ENCODE measurements at places on chromosomes 11 and 22.
A peak's percentile ranks its signal among the peaks of the same experiment; 100 is the strongest.

DNA sequence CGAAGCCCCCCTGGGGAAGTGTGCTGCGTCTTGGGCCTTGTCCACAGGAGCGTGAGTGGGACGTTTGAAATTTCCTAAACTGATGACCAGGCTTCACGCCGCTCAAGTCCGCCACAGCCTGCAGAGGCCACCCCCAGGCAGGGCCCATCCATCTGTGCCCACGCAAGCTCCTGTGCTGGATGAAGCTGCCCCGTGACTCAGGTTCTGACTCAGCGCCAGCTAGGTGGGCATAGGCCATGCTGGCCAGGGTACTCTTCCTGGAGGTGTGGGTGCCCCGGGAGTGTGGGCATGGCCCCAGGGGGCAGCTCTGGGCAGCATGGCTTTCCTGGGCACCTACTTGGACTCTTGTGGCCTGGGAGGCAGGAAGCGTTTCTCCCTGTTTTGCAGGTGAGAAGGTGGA lies 134.8 kb downstream of the CACNA1I start:
- no peak for DNase-seq

GRCh38 chr22:40867109-40867508 lies 5.2 kb upstream of the DNAJB7 start:
- no peak for DNase-seq

- no peak for DNase-seq
Observed at GRCh38 chr11:62501432-62501891, 45.1 kb downstream of the AHNAK start.

DNA sequence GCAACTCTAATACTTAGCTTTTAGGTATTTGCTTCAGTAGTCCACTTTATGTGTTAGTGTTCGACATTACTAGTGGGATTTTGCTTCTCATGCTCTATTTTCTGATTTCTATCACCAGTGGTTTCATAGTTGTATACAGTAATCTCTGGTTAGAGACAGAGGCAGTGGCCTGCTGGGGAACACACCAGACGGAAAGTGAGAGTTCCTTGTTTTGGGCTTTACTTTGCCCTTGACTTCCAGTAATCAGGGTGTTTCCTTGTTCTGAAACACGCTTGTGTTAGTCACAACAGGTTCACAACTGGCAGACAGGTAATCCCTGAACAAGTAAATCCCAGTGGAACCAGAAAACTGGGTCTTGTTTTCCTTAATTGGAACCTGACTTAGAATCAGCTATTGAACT lies 56.0 kb downstream of the PACS1 start:
- no peak for DNase-seq

DNA sequence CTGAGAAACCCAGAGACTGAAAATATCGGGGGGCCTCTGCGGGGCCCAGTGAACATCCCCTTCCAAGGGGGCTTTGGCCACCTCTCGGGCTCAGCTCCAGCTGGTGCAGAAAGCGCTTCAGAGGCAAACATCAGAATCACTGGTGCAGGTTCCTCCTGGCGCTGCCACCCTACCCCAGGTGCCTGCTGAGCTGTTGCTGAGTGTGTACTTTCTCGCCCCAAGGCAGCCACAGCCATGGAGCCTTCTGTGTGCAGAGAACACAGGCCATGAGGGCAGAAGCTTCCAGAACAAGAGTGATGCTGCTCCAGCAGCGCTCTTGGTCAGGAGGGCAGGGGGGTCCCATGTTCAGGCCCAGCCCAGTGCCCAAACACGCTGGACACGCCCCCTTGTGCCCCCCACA lies 6.3 kb downstream of the DRD4 start:
- DNase-seq = no peak

DNA sequence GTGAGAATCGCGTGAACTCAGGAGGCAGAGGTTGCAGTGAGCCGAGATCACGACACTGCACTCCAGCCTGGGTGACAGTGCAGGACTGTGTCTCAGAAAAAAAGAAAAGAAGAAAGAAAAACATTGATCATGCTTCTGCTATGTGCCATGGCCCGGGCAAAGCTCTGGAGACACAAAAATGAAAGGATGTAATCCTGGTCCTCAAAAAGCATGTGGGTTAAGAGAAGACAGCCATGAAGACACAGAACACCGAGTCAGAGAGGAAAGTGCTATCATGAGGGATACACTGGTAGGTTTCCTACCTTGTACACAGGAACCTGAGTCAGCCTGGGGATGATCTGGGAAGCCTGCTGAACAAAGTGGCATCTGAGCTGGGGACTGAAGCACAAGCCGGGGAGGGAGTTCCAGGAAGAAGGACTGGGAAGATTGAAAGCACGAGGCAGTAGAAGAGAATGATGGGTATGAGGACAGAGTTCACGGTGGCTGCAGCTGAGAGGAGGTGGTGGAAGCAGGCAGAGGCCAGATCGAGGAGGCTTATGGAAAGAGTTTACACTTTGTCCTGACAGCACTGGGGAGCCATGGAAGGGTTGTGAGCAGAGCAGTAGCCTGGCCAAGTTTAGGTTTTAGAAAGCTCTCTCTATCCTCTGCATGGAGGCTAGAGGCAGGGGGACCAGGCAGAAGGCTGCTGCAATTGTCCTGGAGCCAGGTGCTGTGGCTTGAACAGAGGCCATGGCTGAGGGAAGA lies 9.9 kb upstream of the MAFF start:
- no peak for DNase-seq

- no peak for DNase-seq
Observed at GRCh38 chr22:48138427-48138826, 1376.0 kb downstream of the TBC1D22A start.

GRCh38 chr11:61512435-61512834 lies 3.9 kb downstream of the LRRC10B start:
- DNase-seq = no peak

- DNase-seq = no peak
Observed at GRCh38 chr11:57938351-57938750, 85.3 kb upstream of the OR9Q1 start.

GRCh38 chr11:119618208-119618909 lies 110.6 kb downstream of the NECTIN1 start:
- no peak for DNase-seq

DNA sequence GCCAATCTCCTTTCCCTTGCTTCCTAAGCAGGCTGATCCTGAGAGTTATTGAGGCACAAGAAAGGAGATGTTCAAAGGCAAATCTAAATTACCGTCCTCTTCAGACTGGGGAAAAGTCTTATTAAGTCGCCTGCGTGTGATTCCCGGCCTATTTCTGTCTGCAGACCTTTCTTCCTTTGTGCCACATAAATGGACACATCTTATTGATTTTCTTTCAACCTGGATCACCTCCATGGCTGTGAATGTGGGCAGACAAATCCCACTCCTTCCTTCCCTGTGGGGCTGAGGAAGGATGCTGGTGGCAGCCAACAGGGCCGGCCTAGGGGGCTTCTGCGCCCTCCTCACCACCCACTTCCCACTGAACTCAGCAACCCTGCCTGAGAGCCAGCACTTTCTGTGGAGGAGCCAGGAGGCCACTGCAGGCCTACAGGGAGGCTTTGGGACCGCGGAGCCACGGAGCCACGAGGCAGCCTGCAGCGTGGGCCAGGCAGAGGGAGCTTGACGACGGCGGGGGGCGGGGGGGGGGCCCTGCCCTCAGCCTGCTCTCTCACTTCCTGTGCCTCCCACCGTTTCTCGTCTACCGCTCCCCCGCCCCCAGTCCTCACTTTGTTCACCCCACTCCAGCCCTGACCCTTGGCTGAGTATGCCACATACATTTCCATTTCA lies 73.6 kb upstream of the LMO1 start:
- DNase-seq = no peak

DNA sequence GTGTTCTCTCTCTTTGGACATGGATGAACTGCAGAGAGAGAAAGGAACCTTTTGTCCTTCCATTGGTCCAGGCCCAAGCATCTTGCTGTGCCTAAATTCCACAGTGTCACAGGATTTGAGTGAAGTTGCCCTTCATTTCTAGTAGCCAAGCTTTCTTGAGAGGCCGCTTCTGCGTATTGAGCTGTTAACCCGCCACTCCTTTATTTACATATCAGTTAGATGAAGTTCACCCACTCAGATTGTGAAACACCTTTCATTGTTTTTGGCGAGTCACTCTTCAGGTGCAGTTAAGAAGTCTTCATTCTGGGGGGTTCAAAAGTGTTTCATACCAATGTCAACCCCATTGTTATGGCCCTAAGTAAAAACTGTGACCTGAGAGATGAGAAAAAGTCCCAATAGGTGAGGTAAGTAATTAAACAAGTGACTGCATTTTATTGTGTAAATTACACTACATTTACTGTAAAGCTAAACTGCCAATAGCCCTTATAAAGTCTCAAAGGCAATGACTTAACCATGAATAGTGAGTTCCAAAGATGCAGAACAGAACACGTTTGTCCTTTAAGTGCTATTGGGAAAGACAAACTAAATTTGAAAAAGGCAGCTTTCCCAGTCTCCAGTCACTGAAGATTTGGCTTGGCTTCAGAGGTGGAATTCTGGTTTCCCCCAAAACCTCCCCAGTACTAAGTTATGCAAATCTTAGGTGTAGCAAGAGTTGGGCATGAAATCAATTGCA lies 61.0 kb downstream of the APIP start:
- no peak for DNase-seq

DNA sequence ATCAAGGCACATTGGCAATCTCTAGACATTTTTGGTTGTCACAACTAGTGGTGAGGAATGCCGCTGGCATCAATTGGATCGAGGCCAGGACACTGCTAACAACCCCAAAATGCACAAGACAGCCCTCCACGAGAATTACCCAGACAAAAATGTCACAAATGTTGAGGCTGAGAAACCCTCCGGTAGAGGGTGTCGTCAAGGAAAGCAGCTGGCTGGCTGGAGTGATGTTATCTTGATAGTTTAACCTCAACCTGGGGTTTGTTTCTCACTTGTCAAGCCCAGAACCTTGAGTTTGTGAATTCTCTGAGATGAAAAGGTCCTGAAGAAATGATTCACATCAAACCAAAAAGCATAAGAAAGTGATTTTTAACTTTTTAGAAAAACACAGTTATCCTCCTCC lies 21.1 kb upstream of the TMPRSS13 start:
- no peak for DNase-seq

DNA sequence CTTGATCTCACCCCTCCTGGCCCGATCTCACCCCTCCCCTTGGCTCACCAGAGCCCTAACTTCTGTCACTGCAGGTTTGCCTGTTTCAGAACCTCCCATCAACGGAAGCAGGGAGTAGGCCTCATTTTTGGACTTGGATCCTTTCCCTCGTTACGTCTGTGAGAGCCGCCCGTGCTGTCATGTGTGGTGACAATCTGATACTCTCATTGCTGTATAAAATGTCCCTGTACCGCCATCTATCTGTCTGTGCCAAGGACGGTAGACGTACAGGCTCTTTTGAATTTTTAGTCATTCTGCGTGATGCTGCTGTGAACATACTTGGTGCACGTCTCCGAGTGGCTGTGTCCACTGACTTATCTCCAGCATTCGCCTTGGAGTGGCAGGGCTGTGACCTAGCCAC lies 1163.1 kb downstream of the BRD1 start:
- DNase-seq = no peak

GRCh38 chr11:113532697-113533424 lies 57.7 kb upstream of the DRD2 start:
- peak; percentile 80 for DNase-seq

- no peak for DNase-seq
Observed at GRCh38 chr11:21472261-21472660, 720.6 kb upstream of the ANO5 start.

GRCh38 chr11:95419915-95420314 lies 188.9 kb upstream of the SESN3 start:
- peak; percentile 11 for DNase-seq

DNA sequence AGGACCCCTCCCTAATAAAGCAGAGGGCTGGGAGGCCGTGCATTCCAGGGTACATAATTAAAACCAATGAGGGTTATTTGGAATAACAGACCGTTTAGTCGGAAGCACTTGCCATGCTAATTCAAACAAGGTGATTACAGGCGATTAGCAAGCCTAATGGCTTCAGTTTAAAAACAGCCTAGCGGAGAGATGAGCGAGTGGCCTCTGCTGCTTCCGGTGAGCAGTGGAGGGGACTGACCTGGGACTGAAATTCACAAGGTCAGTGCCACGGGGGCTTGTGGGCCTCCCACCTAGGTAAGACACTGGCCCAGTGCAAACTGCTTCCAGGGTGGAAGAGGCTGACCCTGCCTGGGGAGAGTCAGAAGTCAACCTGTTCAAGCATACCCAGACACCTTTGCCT lies 56.8 kb upstream of the ALX4 start:
- no peak for DNase-seq

DNA sequence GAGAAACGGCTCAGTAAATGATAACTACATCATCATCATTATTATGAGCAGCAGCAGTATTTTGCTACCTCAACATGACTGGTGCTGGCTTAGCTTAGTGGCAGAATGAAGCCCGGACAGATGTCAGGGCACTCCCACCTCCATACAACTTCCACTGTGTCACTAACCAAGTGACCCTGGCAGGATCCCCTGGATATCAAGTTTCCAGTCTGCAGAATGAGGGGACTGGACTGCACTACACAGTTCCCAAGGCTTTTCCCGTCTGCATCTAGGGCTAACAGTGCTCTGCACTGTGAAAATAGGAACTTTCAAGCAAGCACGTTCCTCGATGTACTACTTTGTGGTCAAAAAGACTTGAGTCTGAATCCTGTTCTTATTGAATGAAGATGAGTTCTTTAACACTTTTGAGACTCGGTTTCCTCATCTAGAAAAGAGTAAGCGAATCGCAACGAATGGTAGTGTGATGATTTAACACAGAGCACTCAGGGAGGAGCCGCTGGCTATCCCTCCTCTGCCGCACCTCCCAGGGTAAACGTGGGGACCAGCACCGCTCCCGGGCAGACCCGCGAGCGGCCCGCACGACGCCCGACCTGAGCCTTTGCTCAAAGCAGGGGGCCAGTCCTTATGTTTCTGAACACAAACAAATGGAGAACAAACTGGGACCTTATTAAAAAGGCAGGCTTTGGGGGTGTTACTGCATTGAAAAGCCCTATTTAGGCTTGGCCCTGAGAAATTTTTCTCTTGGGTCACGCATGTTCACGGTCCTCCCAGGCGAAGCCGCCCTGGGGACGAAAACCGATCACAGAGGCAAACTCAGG lies 910 bp downstream of the CLTCL1 start:
- DNase-seq = peak; percentile 19

DNA sequence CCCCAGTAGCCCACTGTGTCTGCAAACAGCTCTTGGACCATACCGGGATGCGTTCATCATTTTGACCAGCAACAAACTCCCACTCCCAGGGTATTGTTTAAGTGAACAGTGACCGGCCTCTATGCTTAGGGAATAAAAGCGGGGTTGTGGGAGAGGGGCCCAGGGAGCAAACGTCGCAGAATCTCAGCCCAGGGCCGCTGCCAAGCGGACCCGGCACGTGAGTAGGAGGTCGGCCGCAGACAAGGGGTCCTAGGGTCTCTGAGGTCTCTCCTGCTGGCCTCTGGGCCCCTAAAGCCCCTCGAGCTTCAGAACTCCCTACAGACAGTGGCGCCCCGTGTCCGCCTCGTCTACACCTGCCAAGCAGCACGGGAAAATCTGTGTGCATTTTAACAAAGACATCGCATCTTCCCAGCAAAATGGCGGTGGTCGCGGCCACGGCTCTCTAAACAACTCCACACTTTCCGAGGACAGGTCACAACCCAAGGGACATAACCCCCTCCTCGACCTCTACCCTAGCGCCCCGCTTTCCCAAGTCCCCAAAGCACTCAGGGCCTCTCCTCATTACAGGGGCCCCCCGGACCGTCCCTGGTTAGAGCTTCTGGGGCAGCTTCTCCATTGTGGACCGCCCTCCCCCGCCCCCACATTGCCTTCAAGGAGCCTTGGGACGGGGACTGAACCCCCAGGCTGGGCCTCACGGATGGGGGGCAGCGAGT lies 3.9 kb upstream of the GCAT start:
- no peak for DNase-seq
